ENCODE measurements at places on chromosomes 2 and 18.

- DNase-seq: no peak
These were observed 431.2 kb upstream of the TCF4 start for GRCh38 chr18:56019156-56019555.

DNA sequence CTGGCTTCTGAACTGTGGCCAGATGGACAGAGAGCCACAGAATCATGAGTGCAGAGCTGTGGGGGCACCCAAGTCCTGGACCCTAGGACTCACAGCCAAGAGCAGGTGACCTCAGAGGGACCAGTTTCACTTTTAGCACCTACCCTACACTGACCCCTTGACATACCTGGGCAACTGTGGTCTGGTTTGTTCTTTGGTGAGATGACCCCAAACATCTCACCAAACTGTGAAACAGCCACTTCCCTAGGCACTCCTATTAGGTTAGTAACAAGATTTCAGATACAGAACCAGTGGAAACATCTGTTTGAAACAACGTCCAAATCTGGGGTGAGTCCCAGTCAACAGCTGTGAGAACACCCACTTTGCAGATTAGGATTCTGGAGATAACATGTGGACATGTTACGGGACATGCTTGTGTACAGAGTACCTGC is 1.9 kb upstream of the ZFP36L2 start:
- DNase-seq: no peak

DNA sequence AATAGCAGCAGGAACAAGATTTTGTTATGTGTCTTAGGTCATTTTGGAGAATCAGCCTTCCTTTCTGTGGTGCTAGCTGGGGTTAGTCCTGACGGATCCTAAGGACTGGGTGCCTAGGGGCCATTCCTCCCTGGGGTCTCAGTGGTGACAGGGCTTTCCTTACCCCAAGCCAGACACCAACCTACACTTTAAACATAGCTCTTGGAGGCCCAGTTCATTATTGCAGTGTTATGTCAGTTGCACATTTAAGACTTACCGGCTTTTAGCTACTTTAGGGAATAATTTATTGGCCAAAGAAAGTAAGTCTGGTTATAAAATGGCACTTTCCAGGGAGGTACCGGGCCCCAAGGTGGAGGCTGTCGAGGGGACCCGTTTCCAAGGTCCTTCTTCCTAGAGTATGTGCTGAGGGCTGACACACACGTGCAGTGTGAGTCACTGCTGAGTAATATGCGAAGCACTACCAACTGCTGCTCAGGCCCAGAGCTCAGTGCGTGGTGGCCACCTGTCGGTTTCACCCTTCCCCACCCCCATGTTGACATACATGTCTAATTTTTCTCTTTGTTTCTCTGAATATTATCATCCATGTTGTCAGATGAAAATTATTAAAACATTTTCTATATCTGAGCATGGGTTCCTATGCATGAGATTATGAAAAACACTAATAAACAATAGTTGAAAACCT is 37.0 kb upstream of the GRHL1 start:
- no peak for DNase-seq

- no peak for DNase-seq
These were observed 43.6 kb downstream of the SRBD1 start for GRCh38 chr2:45567288-45567963.

- no peak for DNase-seq
These were observed 23.2 kb upstream of the ZNF516 start for GRCh38 chr18:76518123-76518859.

DNA sequence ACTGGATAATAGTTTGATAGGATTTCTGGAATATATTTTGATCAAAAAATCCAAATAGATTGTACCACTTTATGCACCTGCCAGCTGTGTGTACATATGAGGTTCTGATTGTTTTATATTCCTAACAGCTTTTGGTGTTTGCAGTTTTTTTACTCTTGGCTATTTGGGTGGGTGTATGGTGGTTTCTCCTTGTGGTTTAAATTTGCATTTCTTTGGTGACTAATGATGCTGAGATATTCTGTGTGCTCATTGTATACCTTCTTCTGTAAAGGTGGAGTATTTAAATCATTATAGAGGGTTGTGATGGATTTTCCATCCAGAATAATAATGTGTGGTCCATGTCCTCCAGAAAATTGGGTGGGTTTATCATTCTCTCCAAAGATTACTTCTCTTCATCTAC is 372.9 kb downstream of the THSD7B start:
- no peak for DNase-seq

DNA sequence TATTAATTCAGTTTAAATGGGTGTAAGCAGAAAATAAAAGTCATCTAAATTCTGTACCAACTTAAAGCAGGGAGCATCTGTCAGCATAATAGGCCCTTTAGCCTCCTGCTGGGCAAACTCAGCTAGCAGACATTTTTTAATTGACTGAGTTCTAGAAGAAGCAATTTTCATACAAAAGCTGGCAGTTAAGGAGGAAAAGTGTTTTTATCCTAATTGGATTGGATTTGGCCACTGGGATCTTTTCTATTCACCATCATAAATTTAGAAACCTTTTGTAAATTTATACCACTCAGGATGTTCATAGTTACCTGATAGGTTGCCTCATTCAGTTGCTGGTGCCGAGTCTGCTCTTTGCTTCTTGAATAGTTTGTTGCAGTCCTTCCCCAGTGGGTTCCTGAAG is 262.7 kb upstream of the FSIP2 start:
- DNase-seq: peak; percentile 81

- DNase-seq: no peak
These were observed 17.2 kb upstream of the TNP1 start for GRCh38 chr2:216877085-216877484.

DNA sequence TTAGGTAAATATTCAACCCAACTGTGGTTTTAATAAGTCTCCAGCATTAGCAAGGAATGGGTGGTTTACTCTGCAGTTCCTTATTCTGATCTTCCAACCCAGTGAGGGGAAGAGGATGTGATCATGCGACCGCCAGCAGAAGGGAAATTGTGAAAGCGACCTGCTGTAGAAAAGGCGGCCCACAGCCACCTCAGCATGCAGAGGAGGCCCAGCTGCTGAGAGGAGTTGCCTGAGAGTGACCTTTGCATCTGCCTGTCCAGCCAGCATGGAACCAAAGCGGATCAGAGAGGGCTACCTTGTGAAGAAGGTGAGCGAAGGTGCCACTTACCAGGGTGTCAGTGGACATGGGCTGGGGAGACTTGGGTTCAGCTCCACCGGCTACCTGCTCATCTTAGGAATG is at the start of gene PLEK:
Gene PLEK (plus strand): TSS at position 196 of the 400 bp plus-strand sequence. CDS start 70 bp downstream, at position 266.
- no peak for DNase-seq

- no peak for DNase-seq
These were observed 189.3 kb upstream of the LRP1B start for GRCh38 chr2:142320067-142320466.

DNA sequence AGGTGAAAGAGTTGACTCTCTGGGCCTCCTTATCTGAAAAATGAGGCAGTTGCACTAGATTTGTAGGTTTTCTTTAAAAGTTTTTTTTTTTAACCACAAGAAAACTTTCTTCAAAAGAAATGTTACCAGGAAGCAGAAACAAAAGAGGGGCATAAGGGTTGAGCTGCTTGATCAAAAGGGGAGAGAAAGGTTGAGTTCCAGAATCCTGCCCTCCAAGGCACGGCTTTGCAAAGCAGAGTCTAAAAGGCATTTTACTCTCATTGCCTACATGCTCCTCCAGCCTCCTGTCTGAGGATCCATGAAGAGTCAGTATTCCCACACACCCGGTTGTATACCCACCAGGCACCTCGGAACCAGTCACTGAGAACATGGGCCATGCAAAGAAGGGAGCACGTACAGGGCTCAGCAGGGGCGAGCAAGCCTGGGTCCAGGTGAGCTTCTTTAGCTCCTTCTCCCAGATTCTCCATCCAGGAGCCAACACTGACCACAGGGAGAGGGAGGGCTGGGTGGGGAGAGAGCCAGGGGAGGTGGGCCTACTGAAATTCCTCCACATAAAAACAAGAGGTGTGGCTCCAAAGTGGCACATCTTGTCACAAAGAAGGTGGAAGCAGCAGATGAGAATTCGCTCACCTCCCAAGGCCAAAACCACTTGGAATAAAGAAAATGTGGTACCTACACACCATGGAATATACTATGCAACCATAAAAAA is 116.0 kb upstream of the EPC2 start:
- DNase-seq: no peak

- DNase-seq: no peak
These were observed 27.4 kb upstream of the MBOAT2 start for GRCh38 chr2:9030841-9031240.

GRCh38 chr2:33494155-33494779 is 17.8 kb downstream of the RASGRP3 start:
- DNase-seq: no peak

DNA sequence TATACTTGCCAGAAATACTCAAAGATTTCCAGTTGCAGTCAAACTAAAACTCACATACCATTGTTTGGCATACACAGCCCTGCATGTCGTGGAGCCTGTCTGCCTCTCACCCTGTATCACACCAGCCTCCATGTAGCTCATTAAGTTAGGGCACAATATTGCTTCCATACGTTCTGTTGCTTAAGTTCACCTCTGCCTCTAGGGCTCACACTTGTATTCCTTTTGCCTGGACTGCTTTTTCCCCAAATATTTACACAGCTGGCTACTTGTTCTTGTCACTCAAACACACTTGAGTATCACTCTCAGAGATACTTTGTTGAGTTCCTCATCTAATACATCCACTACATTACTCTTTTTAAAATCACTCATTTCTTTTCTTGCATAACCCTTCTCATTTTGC is 83.1 kb downstream of the PTH2R start:
- no peak for DNase-seq

DNA sequence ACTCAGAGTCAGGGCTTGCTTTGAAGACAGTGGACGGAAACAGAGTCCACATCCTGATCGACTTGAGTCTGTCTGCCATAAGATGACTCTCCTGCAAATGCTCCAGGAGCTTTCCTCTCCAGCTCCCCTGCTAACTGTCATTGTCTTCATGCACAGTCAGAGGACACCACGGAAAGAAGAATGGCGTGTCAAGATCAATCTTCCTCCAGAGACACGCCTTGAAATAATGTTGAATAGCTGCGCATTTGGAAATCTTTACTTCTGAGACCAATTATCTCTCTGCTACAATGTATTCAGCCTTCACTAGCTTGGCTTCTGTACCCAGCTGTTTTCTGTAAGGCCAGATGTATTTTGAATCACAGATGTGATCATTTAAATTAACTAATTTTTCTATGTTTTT is 457.2 kb downstream of the CDH2 start:
- no peak for DNase-seq

DNA sequence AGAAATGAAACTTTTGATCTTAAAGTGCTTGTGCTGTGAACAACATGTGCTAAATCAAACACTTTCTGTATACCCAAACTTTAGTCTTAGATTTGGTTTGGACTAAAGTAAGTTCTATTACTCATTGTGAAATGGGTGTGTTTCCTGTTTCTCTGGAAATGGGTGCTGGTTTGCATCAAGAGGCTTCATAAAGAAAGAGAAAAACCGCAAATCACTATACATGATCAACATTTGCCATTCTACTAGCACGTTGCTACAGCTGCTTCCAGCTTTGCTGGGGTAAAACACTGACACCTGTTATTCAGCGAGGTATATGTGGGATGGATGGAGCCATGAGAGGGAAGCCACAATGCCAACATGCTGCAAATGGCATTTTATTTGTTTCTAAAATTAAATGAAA is 547.0 kb upstream of the ACVR2A start:
- no peak for DNase-seq

DNA sequence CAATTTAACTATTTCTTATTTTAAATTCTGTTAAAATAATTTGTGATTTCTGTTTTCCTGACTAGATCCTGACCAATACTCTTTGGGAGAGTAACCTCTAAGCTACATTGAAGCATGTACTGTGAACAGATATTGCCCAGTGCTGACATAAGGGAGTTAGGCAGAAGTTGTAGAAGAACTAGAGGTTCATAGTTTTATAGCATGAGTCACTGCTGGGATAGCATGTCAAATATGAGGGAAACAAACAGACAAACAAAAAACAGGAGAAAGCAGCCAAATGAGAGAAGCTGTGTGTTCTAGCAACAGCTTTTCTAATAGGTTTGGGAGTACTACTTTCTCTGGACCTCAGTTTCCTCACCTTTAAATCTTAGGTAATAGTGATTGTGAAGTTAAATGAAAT is 72.4 kb downstream of the CERS6 start:
- DNase-seq: no peak
